ENCODE measurements at places on chromosomes 3 and 15.

DNA sequence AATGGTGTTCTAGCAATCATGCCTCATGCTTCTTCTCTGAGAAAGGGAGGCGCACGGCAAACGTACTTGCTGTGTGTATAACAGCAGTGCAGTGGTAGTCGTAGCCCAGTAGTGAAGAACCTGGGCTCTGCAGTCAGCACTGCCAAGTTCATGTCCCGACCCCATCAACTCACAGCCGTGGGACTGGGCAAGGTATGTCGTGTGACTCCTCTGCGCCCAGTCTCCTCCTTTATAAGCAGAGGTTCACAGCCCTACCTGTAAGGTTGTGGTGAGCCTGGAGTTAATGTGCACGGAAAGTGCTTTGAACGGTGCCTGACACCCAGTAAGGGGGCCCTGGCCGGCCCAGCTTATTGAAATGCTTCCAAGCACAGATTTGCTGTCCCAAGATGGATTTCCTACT is 26.6 kb downstream of the EHD4 start:
- no peak overlapping the region for H3K27ac ChIP-seq
- peaks cover 7% of the 10 kb centered on the region for H3K4me1 ChIP-seq
- H3K27me3 ChIP-seq: no peaks in the 10 kb centered on the region
- no peak overlapping the region for H3K4me3 ChIP-seq

DNA sequence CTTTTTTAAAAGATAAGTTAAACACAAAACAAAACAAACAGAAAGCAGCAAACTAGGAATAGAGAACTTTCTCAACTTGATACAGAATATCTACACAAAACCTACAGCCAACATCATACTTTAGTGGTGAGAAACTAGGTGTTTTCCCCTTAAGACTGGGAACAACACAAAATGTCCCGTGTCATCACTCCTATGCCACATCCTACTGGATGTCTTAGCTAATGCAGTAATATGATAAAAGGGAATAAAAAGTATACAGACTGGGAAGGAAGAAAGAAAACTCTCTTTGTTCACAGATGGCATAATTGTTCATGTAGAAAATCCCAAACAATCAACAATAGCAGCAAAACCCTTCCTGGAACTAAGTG is 45.9 kb downstream of the TMEM45A start:
- H3K27me3 ChIP-seq: no peaks in the 10 kb centered on the region
- H3K4me3 ChIP-seq: no peak overlapping the region
- no peak for DNase-seq
- H3K27ac ChIP-seq: no peak overlapping the region
- no peaks in the 10 kb centered on the region for H3K36me3 ChIP-seq

- H3K27ac ChIP-seq: no peak overlapping the region
- DNase-seq: no peak
- H3K36me3 ChIP-seq: no peaks in the 10 kb centered on the region
- peaks cover 41% of the 10 kb centered on the region for H3K4me1 ChIP-seq
- no peak overlapping the region for H3K4me3 ChIP-seq
- no peaks in the 10 kb centered on the region for H3K27me3 ChIP-seq
Observed at GRCh38 chr3:188305220-188305619, 151.3 kb downstream of the LPP start.

DNA sequence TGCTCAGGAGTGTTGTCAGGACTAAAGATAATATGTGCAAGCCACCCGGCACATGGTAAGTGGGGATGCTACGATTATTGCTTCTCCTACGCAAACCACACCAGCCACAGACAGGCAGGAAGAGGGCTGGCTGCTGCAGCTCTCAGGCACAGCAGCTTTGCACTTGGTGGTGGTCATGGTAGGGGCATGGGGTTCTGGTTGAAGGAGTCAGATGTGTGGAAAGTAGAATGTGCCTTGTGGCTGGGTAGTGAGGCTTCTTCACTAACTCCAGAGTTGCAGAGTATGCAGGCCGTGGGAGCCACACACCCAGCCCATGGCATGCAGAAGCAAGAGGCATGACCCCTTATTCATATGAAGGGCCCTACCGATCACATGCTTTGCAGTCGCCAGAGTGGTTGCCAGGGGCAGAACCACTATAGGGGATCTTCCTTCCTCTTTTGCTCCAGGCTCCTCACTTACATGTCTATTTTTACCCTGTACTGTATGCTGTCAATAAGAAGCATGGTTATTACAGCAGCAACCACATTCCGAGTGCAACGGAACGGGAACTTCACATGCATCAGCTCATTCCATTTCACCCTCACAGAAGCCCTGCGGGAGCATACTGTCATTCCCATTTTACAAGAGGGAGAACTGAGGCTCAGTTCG is 59.2 kb upstream of the HERC1 start:
- H3K27ac ChIP-seq: no peak overlapping the region
- no peaks in the 10 kb centered on the region for H3K4me1 ChIP-seq
- no peak for DNase-seq
- no peaks in the 10 kb centered on the region for H3K27me3 ChIP-seq
- no peak overlapping the region for H3K4me3 ChIP-seq

GRCh38 chr3:29339016-29339833 is 58.4 kb downstream of the RBMS3 start:
- no peaks in the 10 kb centered on the region for H3K36me3 ChIP-seq
- no peak overlapping the region for H3K27ac ChIP-seq
- H3K4me3 ChIP-seq: no peak overlapping the region

DNA sequence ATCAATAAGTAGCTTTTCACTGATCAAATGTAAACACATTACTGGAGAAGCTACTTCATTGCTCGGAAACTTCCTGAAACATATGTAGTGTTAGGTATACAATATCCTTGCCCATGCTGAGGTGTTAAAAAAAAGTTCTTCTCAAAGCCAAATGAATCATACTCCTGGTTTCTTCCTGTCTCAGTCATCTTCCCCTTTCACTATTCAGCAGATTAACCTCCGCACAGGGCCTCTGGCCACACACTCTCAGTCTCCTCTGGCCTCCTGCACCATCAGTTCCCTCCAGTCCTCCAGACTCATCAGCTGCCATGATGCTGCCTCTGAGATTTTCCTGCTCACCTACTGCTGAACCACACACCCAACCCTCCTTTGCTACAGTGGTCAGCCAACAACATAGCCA is 70.5 kb upstream of the BOC start:
- H3K4me1 ChIP-seq: peaks cover 5% of the 10 kb centered on the region
- no peaks in the 10 kb centered on the region for H3K36me3 ChIP-seq
- no peaks in the 10 kb centered on the region for H3K27me3 ChIP-seq
- DNase-seq: no peak
- no peak overlapping the region for H3K27ac ChIP-seq

DNA sequence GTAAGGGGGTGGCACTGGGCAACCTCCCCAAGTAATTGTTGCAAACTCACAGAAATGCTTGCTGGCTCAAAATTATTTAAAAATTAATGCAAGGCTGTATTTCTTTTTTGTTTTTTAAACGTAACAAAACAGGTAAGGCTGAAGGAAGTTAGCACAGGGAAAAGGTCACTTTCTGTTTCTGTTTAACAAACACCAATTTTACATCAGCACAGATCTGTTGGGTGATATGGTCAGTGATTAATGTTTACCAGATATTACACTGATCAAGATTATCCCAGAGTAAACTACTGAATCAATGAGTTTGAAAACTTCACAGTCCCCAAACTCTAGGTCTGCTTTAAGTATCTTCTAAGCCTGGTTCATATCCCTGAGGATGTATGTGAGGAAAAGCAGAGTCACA is 558.0 kb downstream of the FOXP1 start:
- no peak overlapping the region for H3K27ac ChIP-seq
- H3K4me1 ChIP-seq: no peaks in the 10 kb centered on the region
- no peaks in the 10 kb centered on the region for H3K27me3 ChIP-seq
- H3K4me3 ChIP-seq: no peak overlapping the region
- DNase-seq: no peak

DNA sequence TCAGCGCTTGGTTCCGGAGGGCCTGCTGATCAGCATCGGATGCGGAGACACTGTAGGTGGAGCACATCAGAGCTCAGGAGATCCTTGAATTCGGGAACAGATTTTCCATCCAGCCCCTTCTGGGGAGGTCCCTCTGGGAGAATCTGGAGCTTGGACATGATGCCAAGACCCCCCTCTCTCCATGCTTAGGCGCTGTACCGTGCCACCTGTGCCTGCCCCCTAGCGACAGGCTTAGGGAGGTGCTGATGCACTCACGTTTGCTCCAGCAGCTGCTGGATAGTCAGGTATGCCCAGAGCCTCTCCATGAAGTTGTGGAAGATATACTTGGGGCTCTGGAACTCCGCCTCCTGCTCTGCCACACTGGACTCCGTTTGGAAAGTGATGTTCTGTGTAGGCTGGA is 9.7 kb downstream of the ITIH4 start:
- H3K36me3 ChIP-seq: no peaks in the 10 kb centered on the region
- H3K27me3 ChIP-seq: no peaks in the 10 kb centered on the region
- peaks cover 7% of the 10 kb centered on the region for H3K4me1 ChIP-seq

- no peaks in the 10 kb centered on the region for H3K27me3 ChIP-seq
- H3K36me3 ChIP-seq: no peaks in the 10 kb centered on the region
- no peak overlapping the region for H3K4me3 ChIP-seq
- H3K27ac ChIP-seq: no peak overlapping the region
- peaks cover 5% of the 10 kb centered on the region for H3K4me1 ChIP-seq
- DNase-seq: no peak
Observed at GRCh38 chr3:169581633-169582032, 81.9 kb downstream of the MECOM start.

GRCh38 chr3:50320853-50321335 is 1.7 kb downstream of the HYAL2 start:
- peak; percentile 91 for DNase-seq
- peaks cover 15% of the 10 kb centered on the region for H3K4me1 ChIP-seq

DNA sequence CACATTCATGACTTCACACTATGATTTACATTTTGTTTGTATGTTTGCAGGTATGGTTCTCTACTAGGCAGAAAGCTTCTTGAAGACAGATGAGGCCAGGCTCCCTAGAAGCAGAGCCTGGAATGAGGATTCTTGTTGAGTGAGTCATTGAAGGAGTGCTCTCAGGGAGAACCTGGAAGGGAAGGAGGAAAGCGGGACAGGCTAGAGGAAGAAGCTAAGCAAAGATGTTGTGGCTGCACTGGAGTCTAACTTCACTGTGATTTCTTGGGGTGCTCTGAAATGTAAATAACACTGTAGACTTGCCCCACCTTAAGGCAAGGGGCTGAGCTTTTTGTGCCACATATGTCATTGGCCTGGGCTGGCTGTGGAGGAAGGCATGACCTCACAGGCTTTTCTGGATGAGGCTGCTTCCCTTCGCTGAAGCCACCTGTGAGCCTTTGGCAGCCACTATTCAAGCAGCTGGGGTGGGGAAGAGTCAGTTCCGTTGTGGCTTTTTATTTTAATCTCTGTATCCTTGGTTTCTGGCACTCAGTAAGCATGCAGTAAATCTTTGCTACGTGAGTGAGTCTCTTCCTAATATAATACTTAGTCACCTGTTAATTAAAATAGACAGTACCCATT is 307.3 kb downstream of the SV2B start:
- no peaks in the 10 kb centered on the region for H3K36me3 ChIP-seq
- no peak overlapping the region for H3K27ac ChIP-seq
- H3K27me3 ChIP-seq: no peaks in the 10 kb centered on the region
- H3K4me1 ChIP-seq: no peaks in the 10 kb centered on the region

GRCh38 chr15:44537735-44538240 is 841 bp downstream of the EIF3J start:
- peaks cover 20% of the 10 kb centered on the region for H3K36me3 ChIP-seq
- H3K27me3 ChIP-seq: no peaks in the 10 kb centered on the region
- peak; percentile 32 for DNase-seq
- H3K4me3 ChIP-seq: peak overlapping the region; percentile 81

DNA sequence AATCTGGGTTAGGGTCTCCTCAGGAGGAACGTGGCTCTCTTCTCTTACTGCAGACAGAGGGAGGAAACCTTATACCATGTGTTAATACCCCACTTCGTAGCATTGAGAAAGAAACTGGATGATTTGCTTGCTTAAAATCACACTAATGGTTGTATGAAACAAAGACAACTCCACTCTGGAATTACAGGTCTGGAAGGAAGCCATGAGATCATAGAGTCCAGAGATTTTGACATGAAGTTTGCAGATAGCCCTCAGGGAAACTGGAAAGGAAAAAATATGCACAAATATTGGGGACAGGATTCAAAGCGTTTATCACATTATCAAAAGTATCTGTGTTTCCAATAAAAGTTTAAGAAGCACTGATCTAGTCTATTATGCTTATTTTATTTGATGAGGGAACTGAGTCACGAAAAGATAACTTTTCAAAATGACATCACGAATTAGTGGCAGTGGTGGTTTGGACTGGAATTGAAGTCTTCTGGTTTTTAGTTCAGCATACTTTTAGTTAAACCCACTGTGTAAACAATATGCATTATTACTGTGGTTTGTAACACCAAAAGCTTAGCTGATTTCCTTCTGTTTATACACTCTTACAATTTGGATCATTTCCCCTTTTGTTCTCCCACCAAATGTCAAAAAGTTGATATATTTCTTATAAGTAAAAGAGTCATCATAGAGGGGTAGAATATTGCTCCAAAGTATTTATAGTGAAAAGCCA is 16.8 kb downstream of the FGF7 start:
- no peak overlapping the region for H3K27ac ChIP-seq
- DNase-seq: no peak
- H3K4me1 ChIP-seq: peaks cover 5% of the 10 kb centered on the region
- H3K27me3 ChIP-seq: no peaks in the 10 kb centered on the region

- H3K4me3 ChIP-seq: no peak overlapping the region
- H3K36me3 ChIP-seq: no peaks in the 10 kb centered on the region
- no peaks in the 10 kb centered on the region for H3K27me3 ChIP-seq
Observed at GRCh38 chr3:174132006-174132405, 727.1 kb upstream of the NAALADL2 start.

GRCh38 chr3:156491192-156491591 is 63.7 kb downstream of the SSR3 start:
- H3K27me3 ChIP-seq: no peaks in the 10 kb centered on the region
- no peaks in the 10 kb centered on the region for H3K4me1 ChIP-seq
- H3K4me3 ChIP-seq: no peak overlapping the region
- no peak overlapping the region for H3K27ac ChIP-seq

GRCh38 chr15:51970132-51970817 is 1.3 kb downstream of the LEO1 start:
- H3K4me3 ChIP-seq: peak overlapping the region; percentile 97
- H3K4me1 ChIP-seq: peaks cover 7% of the 10 kb centered on the region
- H3K36me3 ChIP-seq: peaks cover 2% of the 10 kb centered on the region
- DNase-seq: no peak
- H3K27me3 ChIP-seq: no peaks in the 10 kb centered on the region
- no peak overlapping the region for H3K27ac ChIP-seq

- H3K4me3 ChIP-seq: no peak overlapping the region
- no peaks in the 10 kb centered on the region for H3K27me3 ChIP-seq
- H3K36me3 ChIP-seq: no peaks in the 10 kb centered on the region
- peaks cover 32% of the 10 kb centered on the region for H3K4me1 ChIP-seq
Observed at GRCh38 chr15:60534546-60534945, 55.6 kb upstream of the ICE2 start.

GRCh38 chr15:92244703-92245102 is 149.0 kb upstream of the ST8SIA2 start:
- H3K36me3 ChIP-seq: no peaks in the 10 kb centered on the region
- H3K4me3 ChIP-seq: no peak overlapping the region
- no peak for DNase-seq
- H3K27ac ChIP-seq: no peak overlapping the region
